ENCODE measurements at places on chromosomes 3 and 15.
A peak's percentile ranks its signal among the peaks of the same experiment; 100 is the strongest.

- no peak for DNase-seq
Measured at GRCh38 chr15:74132681-74133651, 2.6 kb downstream of the ISLR2 start.

DNA sequence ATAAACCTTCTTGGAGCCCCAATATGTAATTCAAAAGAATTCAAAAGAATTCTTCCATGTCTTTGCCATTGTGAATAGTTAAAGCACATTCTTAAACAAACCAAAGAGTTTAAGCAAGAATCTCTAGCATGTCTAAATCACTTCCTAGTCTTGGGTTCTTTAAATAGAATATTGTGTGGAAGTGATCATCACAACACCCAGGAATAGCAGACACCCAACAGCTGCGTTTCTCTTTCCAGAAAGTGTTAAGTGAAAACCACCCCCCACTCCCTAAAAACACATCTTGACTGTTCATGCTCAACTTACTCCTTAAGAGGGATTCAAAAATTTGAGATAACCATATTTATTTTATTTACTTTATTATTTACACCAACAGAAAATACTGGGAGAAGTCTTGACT, 24.1 kb upstream of the CAPN7 start:
- no peak for DNase-seq

GRCh38 chr3:129379582-129380358, 48.7 kb downstream of the EFCAB12 start:
- no peak for DNase-seq

DNA sequence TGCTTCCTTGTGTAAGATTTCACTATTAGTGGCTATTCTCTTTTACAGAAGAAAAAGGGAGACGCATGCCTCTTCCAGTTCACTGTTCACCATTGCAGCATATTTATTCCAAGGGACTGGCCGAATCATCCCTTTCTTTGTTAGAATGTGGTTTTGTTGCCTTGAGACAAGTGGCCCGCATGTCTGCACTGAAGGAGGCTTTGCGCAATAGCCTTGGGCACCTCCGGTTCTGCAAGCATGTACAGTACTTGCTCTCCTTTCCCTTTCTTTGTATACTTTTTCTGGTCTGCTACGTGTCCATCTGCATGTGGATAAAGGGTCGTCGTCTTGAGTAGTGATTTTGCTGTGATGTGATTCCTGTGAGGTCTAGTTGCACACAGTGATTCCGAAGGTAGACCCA, 43.0 kb downstream of the FLNB start:
- DNase-seq, result no peak

DNA sequence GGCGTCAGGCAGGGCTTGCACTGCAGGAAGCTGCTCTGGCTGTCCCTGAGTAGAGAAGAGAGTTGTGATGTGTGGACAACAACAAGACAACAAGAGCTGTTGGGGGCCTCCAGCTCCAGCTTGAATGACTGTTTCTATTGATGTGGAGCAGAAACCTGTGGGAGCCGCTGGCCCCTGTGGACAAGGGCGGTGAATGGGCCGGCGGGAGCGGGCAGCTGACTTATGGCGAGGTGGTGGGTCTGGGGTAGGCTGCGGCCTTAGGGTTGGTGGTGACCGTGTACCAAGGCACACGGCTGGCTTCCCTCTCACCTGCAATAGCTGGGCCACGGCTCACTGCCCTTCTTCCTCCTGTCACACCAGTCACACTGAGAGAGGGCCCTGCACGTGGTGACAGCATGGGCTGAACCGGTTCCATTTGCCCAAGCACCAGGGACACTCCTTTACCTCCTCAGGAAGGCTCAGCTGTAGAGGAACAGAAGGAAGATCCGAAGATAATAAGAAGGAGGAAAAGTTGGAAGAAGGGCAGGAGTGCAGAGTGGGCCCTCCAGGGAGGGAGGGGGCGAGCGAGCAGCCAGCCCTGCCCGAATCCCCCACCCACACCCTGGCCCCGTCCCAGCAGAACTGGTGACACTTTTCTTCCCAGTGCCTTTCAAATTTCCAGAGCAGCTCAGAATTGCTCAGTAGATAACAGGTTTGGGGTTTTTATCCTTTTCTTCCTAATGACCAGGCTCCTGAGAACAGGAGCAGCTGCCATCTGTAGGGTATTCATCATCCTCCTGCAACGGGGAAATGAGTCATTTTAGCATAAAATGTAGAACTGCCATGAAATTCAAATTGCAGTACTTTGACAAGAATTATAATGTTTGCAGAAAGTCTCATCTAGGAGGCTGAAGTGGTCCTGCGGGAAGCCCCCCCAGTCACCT, 136.9 kb downstream of the TJP1 start:
- DNase-seq, result no peak

GRCh38 chr3:71218508-71218907, 365.0 kb downstream of the FOXP1 start:
- no peak for DNase-seq

DNA sequence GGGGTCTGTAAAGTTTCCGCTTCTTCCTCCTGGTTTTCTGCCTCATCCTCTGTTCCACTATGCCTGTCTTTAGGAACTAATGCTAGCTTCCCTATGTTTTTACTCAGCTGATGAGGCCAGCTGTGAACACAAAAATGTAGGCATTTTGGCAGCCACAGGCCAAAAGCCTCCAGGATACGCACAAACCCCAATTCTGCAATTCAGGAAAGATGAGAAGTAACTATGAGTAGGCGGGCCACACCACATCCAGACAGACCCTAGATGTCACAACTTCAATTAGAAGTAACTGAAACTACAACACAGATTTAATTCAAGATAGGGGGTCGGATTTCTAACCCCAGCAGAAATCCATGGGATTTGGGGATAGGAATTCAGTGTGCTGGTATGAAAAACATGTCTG, 11.9 kb downstream of the CA12 start:
- no peak for DNase-seq

DNA sequence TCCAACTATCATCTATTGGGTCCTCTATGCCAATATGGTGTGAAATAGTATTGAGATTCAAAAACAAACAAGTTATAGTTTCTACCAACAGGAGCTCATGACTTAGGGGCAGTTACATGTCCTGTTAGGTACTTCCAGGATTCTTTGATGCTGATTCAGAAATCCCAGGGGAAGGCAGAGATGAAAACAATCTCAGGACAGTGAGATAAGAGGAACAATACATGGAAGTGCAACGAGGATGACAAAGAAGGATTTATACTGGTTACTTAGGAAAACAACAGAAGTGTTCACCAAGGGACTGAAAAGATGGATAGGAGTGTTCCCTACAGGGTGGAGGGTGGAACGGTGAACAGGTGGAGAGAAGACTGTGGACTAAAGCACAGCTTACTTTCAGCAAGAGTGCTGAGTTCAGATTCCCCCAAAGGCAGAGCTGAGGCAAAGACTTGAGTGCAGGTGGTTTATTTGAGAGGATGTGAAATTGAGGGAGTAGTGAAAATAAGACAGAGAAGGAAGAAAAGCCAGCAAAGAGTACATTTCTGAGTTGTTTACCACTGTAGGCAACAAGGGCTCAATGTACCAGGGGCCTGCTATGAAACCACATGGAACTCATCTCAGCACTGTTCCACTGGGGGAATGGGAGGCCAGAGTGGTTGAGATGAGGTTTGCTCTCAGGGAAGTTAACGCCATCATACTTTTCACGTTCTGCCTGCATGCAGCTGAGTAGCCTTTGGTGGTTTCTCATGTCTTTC, 68.1 kb downstream of the TRIM69 start:
- no peak for DNase-seq

DNA sequence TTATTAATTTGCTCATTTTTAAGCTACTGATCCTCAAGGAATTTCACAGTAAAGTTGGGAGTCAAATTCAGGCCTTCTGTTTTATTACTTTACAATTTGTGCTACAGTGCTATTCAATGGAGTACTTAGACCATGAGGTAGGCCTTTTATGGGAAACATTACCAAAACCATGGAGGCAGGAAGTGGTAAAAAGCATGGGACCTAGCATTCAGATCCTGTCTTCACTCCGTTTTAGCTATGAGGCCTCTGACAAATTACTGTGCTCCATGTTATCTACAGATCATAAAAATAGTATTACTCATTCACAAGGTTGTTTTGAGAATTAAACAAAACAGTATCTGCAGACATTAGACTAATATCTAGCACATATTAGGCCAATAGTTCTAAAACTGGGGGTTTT, 140.6 kb upstream of the SLITRK3 start:
- no peak for DNase-seq

- no peak for DNase-seq
Measured at GRCh38 chr3:172511783-172512762, 11.2 kb downstream of the TNFSF10 start.

DNA sequence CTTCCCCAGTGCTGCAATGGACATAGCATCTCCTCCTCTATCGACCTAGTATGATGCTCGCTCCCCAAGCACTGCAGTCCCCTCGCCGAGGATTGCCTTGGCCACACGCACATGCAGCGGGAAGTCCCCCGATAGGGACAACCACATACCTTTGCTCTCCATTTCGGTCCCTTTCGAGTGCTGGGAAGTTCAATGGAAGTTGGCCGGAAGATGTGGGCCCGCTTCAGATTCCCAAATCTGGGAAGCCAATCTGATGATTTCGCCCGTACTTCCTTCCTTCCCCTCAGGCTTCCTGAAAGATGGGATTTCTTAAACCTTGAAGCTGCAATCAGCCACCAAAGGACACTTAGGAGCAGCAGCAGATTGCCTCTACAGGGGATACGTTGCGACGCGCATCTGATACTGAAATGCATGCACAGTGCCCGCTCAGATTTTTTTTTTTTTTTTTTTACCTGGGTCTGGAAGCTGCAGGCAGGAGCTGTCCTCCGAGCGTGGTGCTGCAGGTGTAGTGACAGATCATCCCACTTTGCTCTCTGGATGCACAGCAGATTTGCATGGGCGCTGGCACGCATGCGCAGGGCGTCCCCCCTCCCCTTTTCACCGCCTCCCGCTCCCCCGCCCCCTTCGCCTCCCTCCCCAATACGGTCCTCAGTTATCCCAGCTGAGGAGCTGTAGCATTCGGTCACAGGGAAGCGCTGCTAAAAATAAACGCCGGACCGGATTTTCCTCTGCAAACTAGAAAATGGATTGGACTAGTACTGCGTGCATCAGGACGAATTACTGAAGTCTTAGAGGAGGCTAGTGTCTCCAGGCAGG, at the start of gene FGF12:
FGF12 (minus strand) TSS at position 510 of the 816 bp plus-strand sequence.
- peak; percentile 70 for DNase-seq

DNA sequence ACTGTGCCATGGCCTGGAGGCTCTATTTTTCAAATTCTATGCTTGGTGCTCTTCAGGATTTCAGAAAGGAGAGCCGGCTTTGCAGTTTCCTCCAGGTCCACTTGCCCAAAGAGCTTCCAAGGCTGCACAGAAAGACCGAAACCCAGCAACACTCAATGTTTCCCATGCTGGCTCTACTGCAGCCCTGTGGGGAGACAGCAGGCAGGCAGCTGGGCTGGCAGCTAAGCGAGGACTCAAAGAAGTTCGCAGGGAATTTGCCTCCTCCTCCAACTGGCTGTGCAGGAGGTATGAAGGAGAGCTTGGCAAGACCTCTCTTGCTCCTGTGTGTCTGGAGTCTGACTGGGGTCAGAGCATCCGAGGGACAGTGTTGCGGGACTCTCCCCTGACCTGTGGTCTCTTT, 17.4 kb upstream of the ITGA11 start:
- DNase-seq, result no peak

- DNase-seq, result no peak
Measured at GRCh38 chr15:99632521-99632920, 66.7 kb downstream of the MEF2A start.

- DNase-seq, result no peak
Measured at GRCh38 chr3:190048932-190049441, 71.7 kb downstream of the P3H2 start.

GRCh38 chr3:132503559-132503958, 86.3 kb downstream of the DNAJC13 start:
- DNase-seq, result no peak

- DNase-seq, result no peak
Measured at GRCh38 chr3:179526482-179526881, 36.2 kb upstream of the ACTL6A start.

DNA sequence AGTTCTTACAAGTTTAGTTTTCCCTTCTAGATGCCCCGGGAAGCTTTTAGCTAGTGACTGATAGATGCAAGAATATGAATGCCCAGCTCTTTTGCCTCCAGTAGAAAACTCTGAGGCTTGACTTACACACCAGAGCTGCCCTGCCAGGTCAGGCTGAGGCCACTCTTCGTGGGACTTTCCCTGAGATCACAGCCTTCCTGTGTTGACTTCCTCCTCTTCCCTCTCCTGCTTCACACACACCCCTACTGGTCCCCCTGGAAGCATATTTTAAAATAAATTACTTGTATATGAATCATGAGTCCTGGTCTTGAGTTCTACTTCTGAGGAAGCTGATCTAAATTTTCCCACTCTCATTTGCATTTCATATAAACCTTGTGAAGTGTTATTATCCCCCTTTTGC, 413.7 kb downstream of the PDCD6IP start:
- DNase-seq, result no peak

GRCh38 chr3:50192689-50193141, 1.3 kb downstream of the GNAT1 start:
- no peak for DNase-seq

DNA sequence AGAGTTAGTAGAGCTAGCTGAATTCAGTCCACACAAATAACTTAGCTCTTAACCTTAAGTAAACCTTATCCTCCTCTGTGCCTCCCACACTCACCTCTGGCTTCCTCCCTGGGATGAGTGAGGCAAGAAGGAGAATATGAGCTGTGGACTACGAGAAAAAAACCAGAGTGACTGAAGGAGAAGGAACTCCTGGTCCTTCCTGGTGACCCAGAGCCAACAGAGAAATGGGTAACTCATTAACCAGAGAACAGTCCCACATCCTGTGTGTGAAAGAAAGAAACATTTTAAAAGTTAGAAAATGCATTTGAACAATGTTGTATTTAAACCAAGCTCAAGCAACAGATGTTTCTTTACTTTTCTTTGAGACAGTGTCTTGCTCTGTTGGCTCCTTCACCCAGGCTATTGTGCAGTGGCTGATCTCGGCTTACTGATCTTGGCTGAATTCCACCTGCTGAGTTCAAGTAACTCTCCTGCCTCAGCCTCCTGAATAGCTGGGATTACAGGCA, 27.5 kb upstream of the FAM81A start:
- DNase-seq, result no peak

DNA sequence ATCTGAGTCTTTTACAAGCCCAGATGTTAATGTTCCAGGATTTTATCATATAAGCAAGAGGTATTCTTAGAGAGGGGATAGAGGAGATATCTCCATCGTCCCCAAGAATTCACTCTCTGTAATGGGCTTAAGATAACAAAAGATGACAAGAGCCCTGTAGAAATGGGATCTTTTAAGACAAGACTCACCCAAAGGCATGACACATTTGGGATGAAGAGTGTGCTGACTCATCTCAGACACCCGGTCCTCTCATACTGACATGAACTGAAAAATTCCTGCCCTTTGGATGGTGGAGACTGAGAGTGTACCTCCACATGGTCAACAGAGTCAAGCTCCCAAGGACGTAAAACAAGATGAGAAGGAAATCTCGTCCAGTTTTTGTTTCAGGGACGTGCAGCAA, 11.0 kb downstream of the LEKR1 start:
- no peak for DNase-seq

GRCh38 chr15:40982855-40983254, 29.6 kb downstream of the CHAC1 start:
- DNase-seq, result no peak
